ENCODE measurements at places on chromosomes 7 and 10.

- no peak for DNase-seq
These were observed 205.3 kb upstream of the GALNT17 start for GRCh38 chr7:70926666-70927065.

DNA sequence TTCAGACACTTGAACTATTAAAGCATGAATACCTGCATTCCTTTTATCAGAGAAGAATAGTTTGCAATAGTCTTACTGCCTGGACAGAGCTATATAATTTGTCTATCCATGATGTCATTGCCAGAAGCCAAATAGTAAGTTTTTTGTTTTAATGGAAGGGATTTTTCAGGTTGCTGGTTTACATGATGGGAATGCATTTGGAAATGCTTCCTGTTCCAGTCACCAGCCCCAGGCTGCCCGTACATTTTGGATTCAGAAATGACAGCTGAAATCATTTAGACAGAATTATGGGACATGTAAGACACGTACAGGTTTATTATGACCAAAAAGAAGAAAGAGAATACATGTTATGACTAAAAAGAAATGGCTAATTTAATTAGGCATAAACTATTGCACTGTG, 293.1 kb downstream of the CDK14 start:
- DNase-seq: no peak

DNA sequence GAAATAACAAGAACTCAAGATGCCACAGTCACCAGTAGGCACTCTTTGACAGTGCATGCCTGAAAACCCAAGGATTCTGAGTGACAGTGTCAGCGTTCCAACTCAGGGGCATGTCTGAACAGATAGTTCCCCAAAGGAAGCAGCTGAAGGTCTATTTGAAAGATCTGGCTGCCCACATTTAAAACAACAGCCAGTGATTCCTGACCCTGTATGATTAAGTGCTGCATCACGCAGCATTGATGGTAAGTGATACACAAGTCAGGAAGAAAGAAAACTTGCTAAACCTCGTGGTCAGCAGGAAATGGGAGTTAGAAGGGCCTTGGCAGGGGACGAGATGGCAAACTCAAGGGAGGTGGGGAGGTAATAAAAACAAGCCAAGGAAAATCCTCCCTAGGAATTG, 1013.1 kb downstream of the TYW1 start:
- no peak for DNase-seq

GRCh38 chr10:62029401-62029800, 127.9 kb downstream of the ARID5B start:
- DNase-seq: no peak

DNA sequence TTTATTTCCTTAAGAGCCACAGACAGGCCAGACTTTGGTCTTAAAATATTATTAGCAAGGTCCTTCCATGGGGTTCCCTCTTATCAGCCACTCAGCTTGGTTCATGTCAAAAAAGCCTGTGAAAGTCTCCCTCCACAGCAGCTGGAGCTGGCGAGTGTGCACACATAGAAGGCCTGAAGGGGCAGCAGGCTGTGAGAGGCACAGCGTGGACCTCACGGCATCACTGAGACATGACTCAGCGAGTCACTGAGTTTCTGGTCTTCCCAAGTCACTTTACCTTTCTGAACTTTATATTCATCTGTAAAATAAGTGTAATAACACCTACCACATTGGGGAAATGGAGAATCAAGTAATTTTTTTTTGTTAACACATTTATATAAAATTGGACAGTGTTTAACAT, 8.7 kb downstream of the TAF3 start:
- no peak for DNase-seq

DNA sequence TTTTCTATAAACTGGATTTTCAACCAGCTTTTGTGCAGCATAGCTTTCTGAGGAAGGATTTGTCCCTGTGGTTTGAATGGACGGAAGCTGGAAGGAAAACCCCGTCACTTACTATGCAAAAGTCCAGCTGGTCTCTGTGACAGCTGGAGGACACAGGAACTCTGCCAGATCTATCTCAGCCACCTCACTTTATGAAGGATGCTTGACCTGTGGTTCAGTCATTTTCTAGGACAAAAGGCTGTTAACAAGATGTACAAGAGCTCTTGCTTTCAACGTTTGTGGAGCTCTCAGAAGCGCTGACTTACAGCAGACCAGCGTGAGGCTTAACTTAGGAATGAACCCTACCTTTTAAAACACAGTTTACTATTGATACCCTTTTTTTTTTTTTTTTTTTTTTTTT, 90.8 kb downstream of the CREM start:
- no peak for DNase-seq

DNA sequence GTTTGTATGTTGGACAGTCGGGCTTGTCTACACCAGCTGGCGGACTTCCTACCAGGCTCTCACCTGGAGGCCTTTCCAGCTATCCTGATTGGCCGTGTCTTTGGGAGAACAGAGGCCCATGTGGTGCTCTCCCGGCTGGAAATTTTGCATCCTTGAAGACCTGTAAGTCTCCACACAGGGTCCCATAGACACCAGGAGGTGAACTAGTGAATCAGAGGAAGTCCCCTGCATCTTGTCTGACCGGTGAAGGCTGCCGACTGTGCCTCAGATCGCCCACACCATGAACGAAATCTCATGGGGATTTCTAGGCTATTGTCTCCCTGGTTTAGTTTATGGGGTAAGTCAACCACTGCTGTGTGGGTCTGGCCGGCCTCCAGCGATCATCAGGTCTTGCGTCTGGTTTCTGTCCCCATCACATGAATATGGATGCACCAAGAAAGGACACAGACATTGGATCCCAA, 108.4 kb upstream of the LYZL2 start:
- DNase-seq: no peak

DNA sequence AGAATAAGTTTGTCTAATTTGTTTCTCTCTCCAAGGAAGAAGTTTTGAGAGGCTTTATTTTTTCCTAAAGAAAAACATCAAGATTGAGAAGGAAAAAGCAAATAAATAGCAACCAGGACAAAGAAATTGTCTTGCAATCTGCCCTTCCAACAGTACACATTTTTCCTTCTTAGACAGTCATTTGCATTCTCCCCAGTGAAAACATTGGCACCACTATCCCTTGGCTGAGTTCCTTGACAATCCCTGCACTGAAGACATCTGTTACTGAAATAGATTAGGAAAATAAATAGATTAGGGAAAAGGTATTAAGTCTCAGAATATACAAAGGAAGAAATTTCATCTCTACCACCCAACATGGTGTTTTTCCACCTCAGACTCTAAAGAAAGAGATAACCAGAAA, 12.2 kb upstream of the TMEM243 start:
- no peak for DNase-seq

GRCh38 chr10:74035303-74035702, 37.4 kb downstream of the VCL start:
- no peak for DNase-seq

DNA sequence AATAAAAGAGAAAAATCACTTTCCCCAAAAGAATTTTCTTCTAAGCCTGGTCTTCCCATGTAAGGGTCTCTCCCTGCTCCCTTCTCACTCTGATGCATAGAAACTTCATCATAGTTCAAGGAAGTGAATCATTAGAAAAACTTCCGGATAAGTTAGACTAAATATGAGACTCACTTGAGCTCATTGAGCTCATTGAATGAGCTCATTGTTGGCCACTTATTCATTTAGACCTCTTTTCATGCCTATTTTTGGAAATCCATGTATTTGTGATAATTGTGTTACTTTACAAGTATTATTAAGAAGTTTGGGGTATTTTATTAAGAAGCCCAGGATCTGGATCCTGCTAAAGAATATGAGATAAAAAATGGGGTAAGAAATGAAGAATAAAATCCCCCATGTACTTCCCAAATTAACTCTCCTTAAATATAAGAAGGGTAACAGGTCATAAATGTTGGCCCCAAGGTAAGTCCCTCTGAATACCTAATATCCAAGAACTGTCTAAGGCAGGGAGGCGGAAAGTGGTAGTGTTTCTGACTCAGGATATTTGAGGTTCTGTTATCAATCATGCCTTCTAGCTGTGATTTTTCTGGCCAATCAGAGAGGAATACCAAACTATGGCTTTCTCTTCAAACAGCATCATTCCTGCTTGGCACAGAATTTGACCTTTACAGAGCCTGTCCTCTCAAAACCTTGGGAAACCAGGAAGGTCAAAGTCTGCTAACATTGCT, 236.5 kb upstream of the PTN start:
- no peak for DNase-seq

GRCh38 chr10:132117146-132117545, 51.4 kb downstream of the JAKMIP3 start:
- DNase-seq: peak; percentile 76

DNA sequence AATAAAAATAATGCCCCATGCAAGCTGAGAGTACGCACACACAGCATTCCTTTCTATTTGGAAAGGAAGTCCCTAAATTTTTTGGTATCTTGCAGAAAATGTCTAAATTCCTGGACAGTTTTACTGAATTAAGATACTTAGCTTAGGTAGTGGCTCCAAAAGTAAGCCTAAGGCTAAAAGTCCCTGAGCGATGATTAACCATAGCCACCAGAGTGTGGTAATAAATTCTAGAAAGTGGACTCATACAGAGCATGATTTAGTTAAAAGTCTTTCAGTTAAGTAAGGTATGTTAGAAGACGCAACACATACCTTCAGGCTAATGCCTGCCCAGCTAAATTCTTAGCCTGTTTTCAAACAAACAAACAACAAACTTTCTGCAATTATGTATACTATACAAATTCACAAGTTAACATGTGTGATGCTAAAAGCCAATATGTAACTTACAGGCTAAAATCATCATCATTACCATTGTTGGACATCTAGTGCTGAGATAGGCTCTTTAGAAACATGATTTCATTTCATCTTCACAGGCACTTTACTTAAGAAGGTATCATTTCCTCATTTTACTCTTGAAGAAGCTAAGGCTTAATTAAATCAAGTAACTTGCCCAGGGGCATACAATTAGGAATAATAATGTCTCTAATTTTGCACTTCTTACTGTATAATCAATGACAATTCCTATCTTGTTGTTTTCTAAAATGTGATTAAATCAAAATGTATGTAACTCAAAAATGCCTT, 261.4 kb upstream of the YAE1 start:
- DNase-seq: no peak

DNA sequence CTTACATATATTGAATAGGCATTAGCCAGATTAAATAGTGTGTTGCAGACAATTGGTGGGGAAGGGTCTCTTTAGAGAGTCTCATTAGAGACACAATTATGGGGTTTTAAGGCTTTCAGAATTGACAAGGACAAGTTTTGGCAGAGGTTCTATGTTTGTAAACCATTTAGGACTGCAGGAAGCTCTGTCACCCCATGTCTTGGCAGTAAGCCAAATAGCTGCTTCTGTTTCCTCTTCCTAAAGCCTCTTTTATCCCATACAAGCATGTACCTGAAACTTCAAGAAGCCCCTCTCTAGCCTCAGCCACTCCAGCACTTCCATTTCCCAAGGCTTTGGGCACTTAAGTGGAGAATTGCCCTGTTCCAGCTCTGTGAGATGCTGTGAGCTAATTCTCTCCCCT, 21.8 kb upstream of the LRRC4 start:
- no peak for DNase-seq

DNA sequence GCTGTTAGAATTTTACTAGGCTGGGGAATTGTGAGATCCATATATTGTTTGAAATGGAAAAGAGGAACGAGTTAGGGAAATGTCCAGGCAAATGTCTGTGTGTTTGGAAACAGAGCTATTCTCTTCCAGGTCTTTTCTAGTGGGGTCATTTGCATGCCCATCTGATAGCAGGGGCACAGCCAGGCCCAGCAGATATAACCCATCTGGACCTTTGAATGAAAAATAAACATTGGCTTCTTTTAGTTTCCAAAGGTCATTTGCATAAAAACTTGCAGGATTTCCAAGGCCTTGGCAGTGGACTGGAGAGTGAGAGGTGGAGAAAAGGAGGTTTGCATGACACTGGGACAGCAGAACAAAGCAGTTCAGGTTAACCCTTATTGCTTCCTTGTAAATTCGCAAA, 188.0 kb upstream of the GPR26 start:
- DNase-seq: no peak

GRCh38 chr7:45150199-45150598, 7.4 kb upstream of the RAMP3 start:
- no peak for DNase-seq

DNA sequence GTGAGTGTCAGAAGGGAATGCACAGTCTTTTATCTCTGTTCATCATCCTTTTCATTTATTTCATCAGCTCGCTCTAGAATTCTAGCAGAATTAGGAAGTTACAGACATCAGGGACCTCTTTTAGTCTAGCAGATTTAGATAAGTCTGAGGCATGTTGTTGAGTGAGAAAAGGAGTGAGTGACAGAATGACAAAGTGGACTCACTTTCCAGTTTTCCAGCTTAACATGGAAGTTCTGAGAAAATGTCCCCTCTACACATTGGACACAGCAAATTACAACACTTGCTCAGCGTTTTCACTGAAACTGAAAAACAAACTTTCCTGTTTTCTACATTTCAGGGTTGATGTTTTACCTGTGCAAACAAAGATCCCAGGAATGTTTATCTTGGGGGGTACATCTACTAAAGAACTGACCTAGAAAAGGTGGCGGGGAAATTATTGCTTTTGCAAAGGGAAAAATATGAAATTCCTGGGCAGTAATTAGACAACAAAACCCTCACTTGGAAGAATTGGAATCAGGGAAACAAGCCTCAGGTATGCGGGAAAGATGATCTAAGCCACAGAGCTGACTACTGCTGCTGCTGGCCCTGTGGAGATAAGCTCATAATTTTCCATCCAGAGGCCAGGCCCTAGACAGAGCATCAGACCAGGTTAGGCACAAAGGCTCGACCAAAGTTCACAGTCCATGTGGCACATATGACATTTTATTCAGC, 14.6 kb upstream of the CYP3A5 start:
- no peak for DNase-seq

DNA sequence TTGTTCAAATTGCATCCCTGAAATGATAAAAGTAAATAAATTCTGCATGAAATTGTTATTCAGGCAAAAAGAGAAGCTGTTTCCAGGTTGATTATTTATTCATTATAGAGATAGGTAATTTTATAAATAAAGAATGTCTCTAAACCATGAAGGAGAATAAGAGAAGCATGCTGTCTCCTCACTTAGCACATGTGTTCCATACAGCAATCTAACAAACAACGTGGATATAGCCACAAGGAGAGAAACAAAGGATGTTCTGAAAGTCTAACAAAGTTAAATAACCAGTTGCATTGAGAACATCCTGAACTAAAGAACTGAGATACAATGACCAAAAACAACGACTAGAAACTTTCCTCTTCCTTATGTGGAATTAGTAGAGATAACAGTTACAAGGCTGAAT, 50.8 kb downstream of the NEBL start:
- no peak for DNase-seq

Measured in posterior cingulate gyrus (tissue), 11 donors.